Activated naive CD4-positive, alpha-beta T cell treated with anti-CD3 and anti-CD28 coated beads, Interleukin-2, amount 10 ng/mL, durations not matched to agents 5 hours and 36 hours (primary cell): ENCODE measurements at places on chromosomes 11 and 22. TPM values are rescaled to one million over a fixed set of nuclear protein-coding genes. Genes with fewer than 3 reads are reported as not detected.

RGL4 gene
- 23.7 TPM for total RNA-seq

SCGB1C1 gene
- total RNA-seq = not detected

RAB39A gene
- total RNA-seq = not detected

YPEL4 gene
- total RNA-seq = 1.3 TPM

CARD18 gene
- not detected for total RNA-seq

MIOX gene
- total RNA-seq = not detected

IL17REL gene
- total RNA-seq = not detected

PATE2 gene
- not detected for total RNA-seq

SLC17A6 gene
- total RNA-seq = not detected

OR51I1 gene
- total RNA-seq = not detected

EMID1 gene
- not detected for total RNA-seq

KIAA0930 gene
- 26.1 TPM for total RNA-seq

SHISA8 gene
- total RNA-seq = 0.18 TPM

UBQLN3 gene
- total RNA-seq = not detected

KCNQ1 gene
- total RNA-seq = 28.7 TPM

CCS gene
- 36.7 TPM for total RNA-seq

SEC14L6 gene
- not detected for total RNA-seq

RAC2 gene
- total RNA-seq = 967 TPM

SYT9 gene
- not detected for total RNA-seq

SHISAL1 gene
- not detected for total RNA-seq

CABP4 gene
- total RNA-seq = 3.7 TPM

STX5 gene
- 43.5 TPM for total RNA-seq

GGT1 gene
- total RNA-seq = 30.8 TPM

KCNK7 gene
- total RNA-seq = 1.0 TPM

PRODH gene
- 0.50 TPM for total RNA-seq

C22orf31 gene
- total RNA-seq = not detected

OR52E8 gene
- total RNA-seq = not detected

ACTN3 gene
- 0.05 TPM for total RNA-seq

MUC15 gene
- total RNA-seq = not detected

KRTAP5-8 gene
- 0.19 TPM for total RNA-seq

PHLDB1 gene
- 0.26 TPM for total RNA-seq

TECTA gene
- 0.31 TPM for total RNA-seq

TREH gene
- total RNA-seq = not detected

LMO1 gene
- total RNA-seq = not detected

BRD1 gene
- total RNA-seq = 50.6 TPM

ALKBH3 gene
- total RNA-seq = 33.3 TPM

UPK3A gene
- total RNA-seq = not detected

TSSK2 gene
- not detected for total RNA-seq

C11orf52 gene
- not detected for total RNA-seq

PEX16 gene
- total RNA-seq = 46.2 TPM

BTBD18 gene
- total RNA-seq = not detected

RFPL1 gene
- not detected for total RNA-seq

FOSL1 gene
- total RNA-seq = 2.0 TPM

OLFML1 gene
- not detected for total RNA-seq

POU2AF2 gene
- total RNA-seq = not detected

IL10RA gene
- total RNA-seq = 156 TPM

FLRT1 gene
- total RNA-seq = not detected

MMP11 gene
- total RNA-seq = 1.2 TPM

TMPRSS5 gene
- 1.2 TPM for total RNA-seq

OVOL1 gene
- total RNA-seq = 0.55 TPM

PDGFD gene
- not detected for total RNA-seq

OR4P4 gene
- total RNA-seq = not detected

E2F8 gene
- total RNA-seq = 33.7 TPM

APOL5 gene
- not detected for total RNA-seq

DYNC2H1 gene
- total RNA-seq = 0.91 TPM

BIRC3 gene
- 35.2 TPM for total RNA-seq

TRIM29 gene
- not detected for total RNA-seq

ZC3H7B gene
- total RNA-seq = 43.2 TPM

ALG8 gene
- 42.9 TPM for total RNA-seq

ACRV1 gene
- not detected for total RNA-seq
